ENCODE measurements at places on chromosomes 11 and 22. TPM values are rescaled to one million over a fixed set of nuclear protein-coding genes. Genes with fewer than 3 reads are reported as not detected.

- DNase-seq, result no peak
- peaks cover 7% of the 10 kb centered on the region for H3K4me1 ChIP-seq
- H3K27me3 ChIP-seq, result no peaks in the 10 kb centered on the region
- peaks cover 63% of the 10 kb centered on the region for H3K36me3 ChIP-seq
- H3K4me3 ChIP-seq, result no peak overlapping the region
Observed at GRCh38 chr22:23695571-23696325, 4.9 kb downstream of the RGL4 start.

DNA sequence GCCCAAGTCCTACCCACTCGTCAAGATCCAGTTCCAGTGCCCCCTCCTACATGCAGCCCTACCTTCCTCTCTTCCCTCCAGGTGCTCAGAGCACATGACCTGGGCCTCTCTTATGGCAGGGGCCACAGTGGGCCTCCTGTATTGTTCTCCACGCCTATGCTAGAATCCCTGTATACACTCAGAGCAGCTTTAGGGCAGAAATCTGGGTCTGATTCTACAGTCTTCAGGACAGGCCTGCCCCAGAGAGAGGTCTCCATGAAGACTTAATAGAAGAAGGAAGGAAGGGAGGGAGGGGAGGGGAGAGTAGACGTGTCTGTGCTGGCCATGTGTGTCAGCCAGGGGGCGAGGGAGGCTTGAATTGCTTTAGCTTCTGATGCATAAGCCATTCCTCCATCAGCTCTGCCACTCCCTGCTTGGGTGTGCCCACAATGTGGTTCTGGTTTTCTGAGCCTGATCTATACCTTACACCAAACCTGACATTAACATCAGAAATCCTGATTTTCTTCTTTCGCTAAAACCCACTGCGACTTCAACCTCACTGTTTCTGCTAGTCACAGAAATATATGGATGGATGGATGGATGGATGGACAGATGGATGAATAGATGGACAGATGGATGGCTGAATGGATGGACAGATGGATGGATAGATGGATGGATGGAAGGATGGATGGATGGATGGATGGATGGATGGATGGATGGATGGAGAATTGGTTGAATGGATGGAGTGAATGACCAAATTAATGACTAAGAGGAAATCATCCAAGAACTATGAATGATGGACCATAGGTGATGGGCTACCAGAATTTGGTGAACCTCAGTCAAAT, 56.6 kb upstream of the PRDM11 start:
- no peaks in the 10 kb centered on the region for H3K36me3 ChIP-seq
- no peak overlapping the region for H3K4me3 ChIP-seq
- no peaks in the 10 kb centered on the region for H3K4me1 ChIP-seq

PKP3 gene
- 28.7 TPM for total RNA-seq

- peaks cover 2% of the 10 kb centered on the region for H3K27me3 ChIP-seq
- no peaks in the 10 kb centered on the region for H3K36me3 ChIP-seq
- no peak within 1 kb of the TSS for H3K4me3 ChIP-seq
- no peak for DNase-seq
- no peaks in the 10 kb centered on the region for H3K4me1 ChIP-seq
Observed at GRCh38 chr11:1608363-1608762, at the start of gene KRTAP5-3. Gene KRTAP5-3, minus strand, starts transcription at chr11:1608463. Its CDS starts 78 bp downstream, at chr11:1608385.

DNA sequence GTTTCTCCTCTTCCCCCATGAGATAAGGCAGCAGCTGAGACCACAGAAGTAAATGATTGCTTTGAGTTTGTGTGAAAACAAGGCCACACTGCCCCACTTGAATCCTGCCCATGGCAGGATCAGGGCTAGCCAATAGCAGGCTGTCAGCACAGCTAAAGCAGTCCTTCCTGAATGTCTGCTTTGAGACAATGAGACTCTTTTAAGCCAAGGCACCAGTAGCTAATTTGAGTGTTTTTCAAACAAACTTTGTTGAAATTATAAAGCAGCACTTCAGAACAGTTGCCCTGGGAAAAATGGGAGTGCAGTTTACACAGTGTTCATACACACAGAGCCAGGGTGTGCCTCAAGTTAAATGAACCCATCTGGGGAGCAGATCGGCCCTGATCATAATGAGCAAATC, 103.5 kb upstream of the OR5AK2 start:
- H3K4me3 ChIP-seq, result no peak overlapping the region
- H3K27ac ChIP-seq, result no peak overlapping the region
- H3K4me1 ChIP-seq, result peaks cover 20% of the 10 kb centered on the region

- H3K4me1 ChIP-seq, result peaks cover 64% of the 10 kb centered on the region
- no peaks in the 10 kb centered on the region for H3K27me3 ChIP-seq
- H3K36me3 ChIP-seq, result 0 out of 3 replicates have a peak, but pooled peaks cover 5% of the 10 kb centered on the region
Observed at GRCh38 chr11:78192911-78193351, 4.2 kb downstream of the USP35 start.

DNA sequence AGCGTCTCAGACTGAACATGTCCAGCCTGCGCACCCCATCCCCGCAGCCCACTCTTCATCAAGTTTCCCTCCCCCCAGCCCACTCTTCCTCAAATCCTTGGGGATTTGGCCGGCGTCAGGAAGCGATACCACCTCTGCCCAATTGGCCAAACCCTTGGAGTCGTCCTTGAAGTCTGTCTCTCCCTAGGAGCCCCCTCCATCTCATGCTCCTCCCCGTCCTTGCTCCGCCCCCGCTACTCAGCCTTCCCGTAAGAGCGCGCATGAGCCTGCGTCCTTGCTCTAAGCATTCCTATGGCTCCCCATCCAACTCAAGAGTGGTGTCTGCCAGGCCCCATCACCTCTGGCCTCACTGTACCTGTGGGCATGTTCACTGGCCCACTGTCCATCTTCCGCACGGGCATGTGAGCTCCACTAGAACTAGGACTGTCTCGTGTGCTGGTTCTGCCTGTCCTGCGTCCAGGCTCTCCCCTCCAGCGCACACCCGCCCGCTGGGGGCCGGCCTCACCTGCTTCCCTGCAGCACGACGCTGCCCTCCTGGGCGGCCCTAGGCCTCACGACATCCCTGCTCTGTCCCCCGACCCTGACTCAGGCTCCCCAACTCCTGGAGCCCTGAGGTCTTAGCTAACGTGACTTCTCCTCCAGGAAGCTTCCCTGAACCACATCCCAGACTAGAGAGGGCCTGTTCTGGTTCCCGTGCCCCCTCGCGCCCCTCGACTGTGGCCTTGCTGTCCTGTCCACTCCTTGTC, 30.5 kb upstream of the TTLL12 start:
- H3K4me1 ChIP-seq, result peaks cover 6% of the 10 kb centered on the region
- H3K27ac ChIP-seq, result no peak overlapping the region
- H3K36me3 ChIP-seq, result no peaks in the 10 kb centered on the region
- no peak overlapping the region for H3K4me3 ChIP-seq
- DNase-seq, result no peak
- peaks cover 44% of the 10 kb centered on the region for H3K27me3 ChIP-seq

DNA sequence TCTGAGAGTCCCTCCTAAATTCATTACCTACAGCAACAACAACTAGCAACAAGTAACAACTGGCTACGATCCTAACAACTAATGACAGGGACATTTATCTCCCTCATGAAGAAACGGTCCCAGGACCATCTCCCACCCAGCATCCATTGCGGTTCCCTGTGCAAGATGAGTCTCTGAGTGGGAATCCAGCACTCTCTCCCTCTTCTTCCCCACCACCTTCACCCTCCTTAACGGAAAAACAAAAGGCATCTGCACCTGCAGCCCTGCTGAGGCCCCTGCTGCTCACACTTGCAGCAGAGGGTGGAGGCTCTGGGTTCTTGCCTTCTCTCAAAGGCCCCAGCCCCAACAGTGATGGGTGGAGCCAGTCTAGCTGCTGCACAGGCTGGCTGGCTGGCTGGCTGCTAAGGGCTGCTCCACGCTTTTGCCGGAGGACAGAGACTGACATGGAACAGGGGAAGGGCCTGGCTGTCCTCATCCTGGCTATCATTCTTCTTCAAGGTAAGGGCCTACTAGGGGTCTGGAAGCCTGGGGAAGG, at the start of gene CD3G:
Gene CD3G, plus strand, starts transcription at position 364 of the 535 bp plus-strand sequence. Its CDS starts 80 bp downstream, at position 444.
- no peak within 1 kb of the TSS for H3K4me3 ChIP-seq
- no peak within 1 kb of the TSS for H3K27ac ChIP-seq
- H3K4me1 ChIP-seq, result peaks cover 22% of the 10 kb centered on the region
- H3K27me3 ChIP-seq, result peaks cover 32% of the 10 kb centered on the region

BATF2 gene
- 3.9 TPM for total RNA-seq

- no peak overlapping the region for H3K27ac ChIP-seq
- no peaks in the 10 kb centered on the region for H3K36me3 ChIP-seq
- peaks cover 20% of the 10 kb centered on the region for H3K4me1 ChIP-seq
- no peak overlapping the region for H3K4me3 ChIP-seq
- H3K27me3 ChIP-seq, result no peaks in the 10 kb centered on the region
Observed at GRCh38 chr11:1257916-1258315, 35.0 kb downstream of the MUC5B start.
